ENCODE measurements at places on chromosomes 5 and 9. TPM values are rescaled to one million over a fixed set of nuclear protein-coding genes. Genes with fewer than 3 reads are reported as not detected.

ABLIM3 gene
- 22.2 TPM for total RNA-seq

PCAT7 gene
- not detected for total RNA-seq

SHC3 gene
- 12.7 TPM for total RNA-seq

EQTN gene
- not detected for total RNA-seq

DNA sequence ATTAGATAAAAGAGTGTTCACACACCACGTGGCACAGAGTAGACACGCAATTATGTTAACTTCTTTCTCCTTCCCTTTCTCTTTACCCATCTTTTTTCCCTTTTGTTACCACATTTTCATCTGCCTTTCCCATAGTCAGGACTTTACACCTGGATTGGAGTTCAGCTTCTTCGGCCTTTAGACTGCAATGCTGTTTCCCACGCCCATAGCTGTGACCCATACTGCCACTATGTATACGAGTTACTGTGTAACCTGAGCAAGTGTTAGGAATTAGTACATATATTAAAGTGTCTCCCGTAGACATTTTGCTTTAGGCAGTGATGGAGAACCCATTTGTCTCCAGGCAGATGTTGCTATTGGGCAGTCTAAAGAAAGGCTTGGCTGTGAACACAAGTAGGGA lies 143.6 kb upstream of the SLC28A3 start:
- H3K36me3 ChIP-seq, result no peaks in the 10 kb centered on the region
- no peaks in the 10 kb centered on the region for H3K4me1 ChIP-seq
- H3K27ac ChIP-seq, result no peak overlapping the region
- no peak overlapping the region for H3K4me3 ChIP-seq

- no peaks in the 10 kb centered on the region for H3K4me1 ChIP-seq
- no peak overlapping the region for H3K4me3 ChIP-seq
- H3K36me3 ChIP-seq, result no peaks in the 10 kb centered on the region
Measured at GRCh38 chr9:81531511-81531910, 157.8 kb downstream of the TLE1 start.

DNA sequence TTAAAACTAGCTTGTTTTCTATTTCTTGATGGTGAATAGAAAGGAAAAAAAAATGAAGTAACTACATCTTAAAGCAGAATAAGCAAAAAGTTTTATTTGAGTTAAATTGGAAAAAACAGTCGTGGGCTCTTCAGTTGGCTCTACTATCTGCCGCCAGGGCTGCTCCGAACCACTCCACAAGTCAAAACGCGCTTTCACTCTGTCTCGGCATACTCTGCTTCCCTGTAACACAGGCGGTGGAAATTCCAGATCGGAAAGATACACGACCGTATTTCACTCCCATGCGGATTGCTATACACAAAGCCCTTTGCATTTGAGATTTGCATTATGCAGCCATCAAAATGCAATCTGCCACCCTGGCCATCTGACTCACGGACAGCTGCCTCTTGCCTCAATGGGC lies 505.6 kb downstream of the IRX1 start:
- no peaks in the 10 kb centered on the region for H3K4me1 ChIP-seq
- no peak for DNase-seq
- no peaks in the 10 kb centered on the region for H3K36me3 ChIP-seq
- H3K27me3 ChIP-seq, result no peaks in the 10 kb centered on the region
